Esophagus squamous epithelium (tissue), 5 donors: ENCODE measurements at places on chromosomes 1 and 21. TPM values are rescaled to one million over a fixed set of nuclear protein-coding genes. Genes with fewer than 3 reads are reported as not detected.

- H3K4me1 ChIP-seq: no peaks in the 10 kb centered on the region
- no peaks in the 10 kb centered on the region for H3K27me3 ChIP-seq
- no peak overlapping the region for H3K4me3 ChIP-seq
- no peak overlapping the region for H3K27ac ChIP-seq
- no peak for DNase-seq
- H3K36me3 ChIP-seq: no peaks in the 10 kb centered on the region
Measured at GRCh38 chr1:75396745-75397144, 214.2 kb downstream of the SLC44A5 start.

- H3K4me1 ChIP-seq: no peaks in the 10 kb centered on the region
- no peaks in the 10 kb centered on the region for H3K36me3 ChIP-seq
- H3K27ac ChIP-seq: no peak overlapping the region
- no peak for DNase-seq
- no peak overlapping the region for H3K4me3 ChIP-seq
Measured at GRCh38 chr1:210901981-210902770, 231.8 kb downstream of the KCNH1 start.

GRCh38 chr21:29307718-29308455, 9.2 kb downstream of the BACH1 start:
- H3K4me3 ChIP-seq: no peak overlapping the region
- no peak for DNase-seq
- no peaks in the 10 kb centered on the region for H3K36me3 ChIP-seq
- peaks cover 12% of the 10 kb centered on the region for H3K4me1 ChIP-seq

- DNase-seq: no peak
- H3K36me3 ChIP-seq: peaks cover 3% of the 10 kb centered on the region
- no peaks in the 10 kb centered on the region for H3K27me3 ChIP-seq
Measured at GRCh38 chr1:184409011-184409410, 22.2 kb downstream of the C1orf21 start.

Gene CASZ1
- total RNA-seq: 19.6 TPM

DNA sequence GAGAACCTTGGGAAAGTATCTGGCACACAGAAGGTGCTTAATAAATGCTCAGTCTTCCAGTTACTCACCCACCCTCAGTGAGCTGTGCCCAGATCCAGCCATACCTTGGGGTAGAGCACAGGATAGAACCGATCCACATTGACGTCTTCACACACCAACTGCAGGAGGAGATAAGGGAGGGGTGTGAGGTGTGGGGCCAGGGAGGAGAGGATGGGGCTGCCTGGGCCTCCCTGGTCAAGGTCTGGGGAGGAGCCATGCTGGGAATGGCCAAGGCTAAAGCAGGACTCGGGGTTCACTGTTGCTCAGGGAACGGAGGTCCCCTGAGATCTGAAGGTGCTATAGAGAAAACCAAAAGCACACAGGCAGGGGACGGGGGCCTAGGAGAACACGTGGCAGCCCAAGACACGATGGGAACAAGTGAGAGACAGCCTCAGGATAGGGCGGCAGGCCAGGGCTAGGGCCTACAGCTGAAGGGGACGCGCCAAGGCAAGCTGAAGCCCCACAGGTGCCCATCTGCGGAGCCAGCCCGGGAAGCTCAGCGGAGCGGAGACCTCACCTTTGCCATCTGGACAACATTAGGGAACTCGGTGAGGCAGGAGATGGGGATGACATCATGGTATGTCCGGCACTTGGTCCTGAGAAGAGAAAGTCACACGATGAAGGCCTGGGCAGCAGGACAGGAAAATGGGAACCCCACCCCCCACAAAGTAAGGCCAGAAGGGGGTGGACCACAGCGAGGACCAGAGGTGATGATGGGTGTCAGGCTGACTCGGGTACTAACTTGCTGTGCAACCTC, 55.9 kb downstream of the RAP1GAP start:
- no peak for DNase-seq
- H3K36me3 ChIP-seq: no peaks in the 10 kb centered on the region
- H3K4me3 ChIP-seq: no peak overlapping the region
- H3K27me3 ChIP-seq: peaks cover 3% of the 10 kb centered on the region
- peaks cover 6% of the 10 kb centered on the region for H3K4me1 ChIP-seq
- no peak overlapping the region for H3K27ac ChIP-seq

DNA sequence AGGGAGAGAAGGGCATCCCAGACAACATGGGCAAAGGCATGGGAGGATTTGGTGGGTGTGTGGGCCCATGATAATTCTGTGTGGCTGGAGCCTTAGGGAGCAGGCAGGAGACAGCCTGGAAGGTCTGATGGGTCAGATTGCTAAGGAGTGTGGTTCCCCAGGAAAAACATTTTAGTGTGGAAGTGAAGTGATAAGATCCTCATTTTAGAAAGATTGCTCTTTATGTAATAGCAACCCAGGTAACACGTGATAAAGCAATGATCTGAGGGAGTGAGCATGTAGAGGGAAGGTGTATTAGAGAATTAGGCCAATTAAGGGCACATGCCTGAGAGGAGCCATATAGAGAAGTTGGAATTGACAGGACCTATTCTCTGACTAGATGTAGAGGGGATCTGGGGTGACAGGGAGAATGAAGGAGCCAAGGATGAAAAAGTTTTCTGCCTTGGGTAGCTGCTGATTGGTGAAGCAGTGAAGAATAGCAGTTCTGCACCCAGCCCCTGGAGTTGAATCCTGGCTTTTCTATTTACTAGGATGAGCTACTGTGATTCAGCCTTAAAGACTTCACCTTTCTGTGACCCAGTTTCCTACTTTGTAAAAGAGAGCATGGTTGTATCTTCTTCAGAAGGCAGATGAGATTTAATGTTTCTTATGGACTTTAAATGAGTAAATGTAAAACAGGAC, 18.7 kb upstream of the SLAMF6 start:
- DNase-seq: no peak
- H3K27ac ChIP-seq: no peak overlapping the region
- H3K36me3 ChIP-seq: no peaks in the 10 kb centered on the region
- no peak overlapping the region for H3K4me3 ChIP-seq
- H3K27me3 ChIP-seq: no peaks in the 10 kb centered on the region
- no peaks in the 10 kb centered on the region for H3K4me1 ChIP-seq

- peak overlapping the region; percentile 2 for H3K4me3 ChIP-seq
- H3K27ac ChIP-seq: peak overlapping the region; percentile 61
- peaks cover 72% of the 10 kb centered on the region for H3K4me1 ChIP-seq
Measured at GRCh38 chr1:223831755-223832636, 13.8 kb downstream of the TP53BP2 start.

DNA sequence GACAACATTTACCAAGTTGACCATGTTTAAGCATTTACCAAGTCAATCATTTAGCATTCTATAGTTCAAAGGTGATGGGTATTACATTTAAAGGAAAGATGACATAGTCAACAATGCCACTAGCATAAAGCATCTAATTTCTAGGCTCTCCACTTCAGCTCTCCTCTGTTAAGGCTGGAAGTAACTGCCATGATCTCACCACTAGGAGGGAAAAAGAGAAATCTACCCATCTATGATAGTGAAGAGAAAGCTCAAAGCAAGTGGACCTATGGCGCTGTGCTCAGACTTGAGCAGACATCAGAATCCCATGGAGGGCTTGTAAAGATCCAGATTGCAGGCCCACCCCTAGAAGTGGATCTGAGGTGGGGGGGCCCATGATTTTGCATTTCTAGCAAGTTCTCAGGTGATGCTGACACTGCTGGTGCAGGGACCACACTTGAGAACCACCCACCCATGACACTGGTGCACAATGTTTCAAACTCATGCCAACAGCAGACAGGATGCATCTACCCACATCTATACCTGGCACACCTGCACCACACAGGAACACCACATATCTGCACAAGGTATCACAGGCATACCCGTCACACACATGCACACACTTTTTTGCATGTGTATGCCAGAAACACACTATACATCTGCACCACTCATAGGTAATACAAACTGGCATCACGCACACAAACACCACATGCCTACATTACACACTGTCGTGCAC, 392.9 kb upstream of the RUNX1 start:
- no peak overlapping the region for H3K4me3 ChIP-seq
- no peak for DNase-seq
- H3K27me3 ChIP-seq: peaks cover 24% of the 10 kb centered on the region

DNA sequence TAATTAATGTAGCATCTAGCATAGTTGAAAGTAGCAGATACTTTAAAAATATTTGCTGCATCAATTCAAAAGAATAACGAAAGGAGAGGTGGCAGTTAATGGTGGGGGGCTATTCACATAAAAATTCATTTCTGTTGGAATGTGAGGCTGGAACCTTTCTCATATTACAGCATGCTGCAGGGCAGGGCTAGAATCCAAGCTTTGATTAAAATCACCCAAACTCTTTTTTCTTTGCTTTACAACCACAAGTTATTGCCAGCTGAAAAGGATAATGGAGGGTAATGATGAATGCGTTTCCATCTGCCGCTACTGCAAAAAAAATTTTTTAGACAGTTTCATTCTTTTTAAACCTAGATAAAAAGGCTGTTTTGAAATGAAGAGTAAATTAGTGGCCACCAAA, 9.8 kb downstream of the DISP1 start:
- H3K4me3 ChIP-seq: no peak overlapping the region
- H3K4me1 ChIP-seq: no peaks in the 10 kb centered on the region
- no peak for DNase-seq
- H3K27me3 ChIP-seq: no peaks in the 10 kb centered on the region

DNA sequence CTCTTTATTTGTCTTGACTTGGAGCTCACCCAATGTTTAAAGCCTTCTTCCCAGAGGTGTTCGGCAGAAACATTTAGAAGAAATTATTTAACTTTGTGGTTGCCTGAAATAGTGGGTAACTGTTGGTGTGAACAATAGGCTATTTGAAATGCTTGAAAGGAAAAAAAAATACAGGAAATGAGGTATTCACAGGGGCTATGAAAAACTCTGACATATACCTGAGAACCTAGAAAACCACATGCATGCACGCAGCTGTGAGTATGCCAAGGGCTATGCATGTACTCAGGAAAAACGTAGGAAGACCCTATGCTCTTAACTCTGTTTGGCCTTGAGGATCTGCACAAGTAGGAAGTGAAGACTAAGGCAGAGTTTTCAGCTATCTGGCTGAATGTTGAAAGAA, 16.4 kb upstream of the RNF186 start:
- no peak for DNase-seq
- no peaks in the 10 kb centered on the region for H3K27me3 ChIP-seq
- H3K4me1 ChIP-seq: no peaks in the 10 kb centered on the region
- H3K4me3 ChIP-seq: no peak overlapping the region
